ENCODE measurements at places on chromosomes 6 and 20. TPM values are rescaled to one million over a fixed set of nuclear protein-coding genes. Genes with fewer than 3 reads are reported as not detected.

The LIN28B gene
- 0.16 TPM for total RNA-seq

The SLC22A23 gene
- total RNA-seq: 44.3 TPM

The BEND3 gene
- total RNA-seq: 6.2 TPM

The MYB gene
- total RNA-seq: 1.7 TPM

The CALHM5 gene
- 0.78 TPM for total RNA-seq

The OR2H1 gene
- total RNA-seq: not detected

The MEP1A gene
- total RNA-seq: not detected

The NPEPL1 gene
- total RNA-seq: 7.5 TPM

The OTOR gene
- 0.47 TPM for total RNA-seq

The IMPG1 gene
- total RNA-seq: not detected

The MUC21 gene
- total RNA-seq: not detected

The C6orf141 gene
- total RNA-seq: 1.2 TPM

The GPR63 gene
- 27.9 TPM for total RNA-seq
